ENCODE measurements at places on chromosomes 5 and 9.

GRCh38 chr5:125836256-125836655, 587.0 kb upstream of the GRAMD2B start:
- no peak for DNase-seq

DNA sequence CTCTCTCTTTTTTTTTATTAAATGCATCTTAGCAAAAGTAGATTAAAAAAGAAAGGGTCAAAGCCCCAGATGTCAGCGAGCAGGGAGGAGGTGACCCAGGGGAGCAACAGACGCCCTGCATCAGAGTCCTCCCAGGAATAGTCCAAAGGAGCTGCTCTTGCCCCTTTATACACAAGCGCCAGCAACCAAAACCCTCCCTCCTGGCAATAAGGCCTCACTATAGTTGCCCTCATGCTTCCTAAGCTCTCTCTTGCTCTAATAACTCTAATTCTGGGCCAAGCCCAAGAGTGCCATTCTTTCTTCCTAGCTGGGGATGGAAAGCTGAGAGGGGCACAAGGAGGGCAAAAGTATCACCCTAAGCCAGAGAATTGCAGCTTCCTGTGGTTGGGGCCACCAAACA, 26.3 kb downstream of the PCDHGC5 start:
- DNase-seq: no peak

- peak; percentile 44 for DNase-seq
These were observed 42.8 kb downstream of the CAMSAP1 start for GRCh38 chr9:135864447-135865049.

DNA sequence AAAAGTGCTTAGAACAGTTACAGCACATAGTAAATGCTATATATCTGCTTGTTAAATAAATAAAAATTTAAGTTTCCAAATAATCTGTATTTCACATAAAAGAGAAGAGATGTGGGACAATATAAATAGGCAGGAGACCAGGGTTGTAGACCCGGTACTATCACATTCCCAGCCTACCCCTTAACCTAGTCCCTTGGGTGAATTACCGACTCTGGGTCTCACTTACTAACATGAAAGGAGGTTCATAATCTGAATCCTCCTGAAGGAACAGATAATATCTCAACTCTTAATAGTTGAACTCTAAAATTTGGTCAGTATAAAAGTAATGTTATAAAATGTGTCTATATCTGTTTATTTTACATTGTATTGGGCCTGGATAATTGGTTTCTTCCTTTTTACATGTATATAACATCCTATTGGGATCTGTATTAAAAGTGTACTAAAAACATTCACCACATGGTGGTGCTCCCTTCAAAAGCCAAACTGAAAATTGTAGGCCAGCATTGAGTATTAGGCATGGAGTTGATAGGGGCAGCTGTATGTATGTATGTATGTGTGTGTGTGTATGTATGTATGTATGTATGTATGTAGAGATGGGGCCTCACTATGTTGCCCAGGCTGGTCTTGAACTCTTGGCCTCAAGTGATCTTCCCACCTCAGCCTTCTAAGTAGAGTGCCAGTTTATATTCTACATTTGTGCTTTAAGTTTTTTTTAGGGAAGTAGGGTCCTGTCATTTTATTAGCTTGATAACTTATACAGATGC, 64.2 kb upstream of the ABL1 start:
- peak; percentile 79 for DNase-seq

- peak; percentile 17 for DNase-seq
These were observed 1.3 kb downstream of the GPR150 start for GRCh38 chr5:95620870-95621838.

DNA sequence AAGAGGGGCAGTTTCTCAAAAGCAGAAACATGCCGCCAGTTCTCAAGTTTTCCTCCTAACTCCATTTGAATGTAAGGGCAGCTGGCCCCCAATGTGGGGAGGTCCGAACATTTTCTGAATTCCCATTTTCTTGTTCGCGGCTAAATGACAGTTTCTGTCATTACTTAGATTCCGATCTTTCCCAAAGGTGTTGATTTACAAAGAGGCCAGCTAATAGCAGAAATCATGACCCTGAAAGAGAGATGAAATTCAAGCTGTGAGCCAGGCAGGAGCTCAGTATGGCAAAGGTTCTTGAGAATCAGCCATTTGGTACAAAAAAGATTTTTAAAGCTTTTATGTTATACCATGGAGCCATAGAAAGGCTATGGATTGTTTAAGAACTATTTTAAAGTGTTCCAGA, 142.8 kb downstream of the NTRK2 start:
- DNase-seq: no peak

- DNase-seq: no peak
These were observed 11.3 kb downstream of the MSX2 start for GRCh38 chr5:174735498-174736330.

GRCh38 chr9:16138561-16139491, 586.0 kb downstream of the CCDC171 start:
- peak; percentile 85 for DNase-seq

DNA sequence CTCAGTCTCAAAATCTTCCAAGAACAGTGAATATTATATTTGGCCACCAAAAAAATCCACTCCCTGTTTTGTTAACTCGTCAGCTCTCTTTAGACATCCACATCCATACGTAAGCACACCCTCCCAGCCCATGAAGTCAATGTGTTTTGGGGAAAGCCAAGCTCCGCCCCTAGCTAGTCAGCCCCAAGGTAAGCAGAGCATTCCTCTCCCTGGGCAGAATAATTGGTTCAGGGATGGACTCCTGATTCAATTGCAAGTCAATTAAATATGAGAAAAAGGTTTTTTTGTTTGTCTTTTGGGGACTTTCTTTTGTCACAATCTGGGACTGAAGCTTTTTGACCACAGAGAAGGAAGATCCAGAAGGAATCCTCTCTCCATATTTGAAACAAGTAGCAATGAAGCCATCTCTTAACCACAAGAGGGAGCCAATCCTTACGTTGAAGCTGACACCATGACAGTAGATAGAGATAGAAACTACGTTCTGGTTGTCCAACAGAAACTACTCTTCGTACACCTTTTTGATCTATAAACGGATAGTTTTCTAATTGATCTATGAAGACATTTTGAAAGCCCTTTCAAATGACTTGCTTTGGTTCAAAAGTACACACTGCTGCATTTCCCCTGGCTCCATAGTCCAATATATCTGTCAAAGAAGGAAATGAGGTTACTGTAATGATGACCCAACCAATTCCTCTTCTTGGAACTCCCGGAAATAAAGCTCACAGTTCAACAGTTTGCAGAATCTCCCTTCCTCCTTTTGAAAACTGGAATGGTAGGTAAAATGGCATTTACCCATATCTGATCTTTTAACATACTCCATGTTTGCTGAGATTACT, 166.4 kb downstream of the TLE1 start:
- peak; percentile 54 for DNase-seq

DNA sequence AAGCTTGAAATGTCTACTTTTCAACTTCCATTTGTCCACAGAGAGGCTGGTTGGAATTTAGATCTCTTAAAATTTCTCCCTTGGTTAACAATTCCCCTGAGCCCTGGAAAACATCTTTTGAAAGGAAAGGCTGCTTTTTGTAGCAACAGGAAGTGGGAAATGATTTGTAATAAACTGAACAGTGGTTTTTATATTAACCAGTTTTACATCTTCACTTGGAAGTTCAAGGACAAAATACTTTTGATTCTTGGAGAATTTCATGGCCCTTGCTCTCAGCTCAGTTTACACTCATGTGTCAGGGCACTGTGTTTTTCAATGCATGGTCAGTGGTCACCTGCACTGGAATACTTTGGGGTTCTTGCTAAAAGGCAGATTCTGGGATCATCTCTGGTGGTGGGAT, 9.9 kb downstream of the MLANA start:
- DNase-seq: no peak

DNA sequence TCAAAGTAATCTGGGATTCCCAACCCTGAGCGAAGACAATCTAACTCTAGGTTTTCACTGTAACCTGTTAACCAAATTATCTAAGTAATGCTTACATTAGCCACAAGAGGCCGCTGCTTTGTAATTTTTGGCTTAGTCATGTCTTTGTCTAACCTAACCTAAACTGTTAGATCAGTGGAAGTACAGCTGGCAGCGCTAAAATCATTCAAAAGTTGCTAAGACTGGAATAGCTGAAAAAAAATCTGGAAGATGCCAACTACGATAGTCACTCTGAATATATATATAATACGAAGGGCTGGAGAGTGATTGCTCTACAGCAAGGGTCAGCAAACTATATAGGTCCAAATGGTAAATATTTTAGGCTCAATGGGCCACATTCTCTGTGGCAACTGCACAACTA, 60.2 kb downstream of the FBXO38 start:
- peak; percentile 64 for DNase-seq

DNA sequence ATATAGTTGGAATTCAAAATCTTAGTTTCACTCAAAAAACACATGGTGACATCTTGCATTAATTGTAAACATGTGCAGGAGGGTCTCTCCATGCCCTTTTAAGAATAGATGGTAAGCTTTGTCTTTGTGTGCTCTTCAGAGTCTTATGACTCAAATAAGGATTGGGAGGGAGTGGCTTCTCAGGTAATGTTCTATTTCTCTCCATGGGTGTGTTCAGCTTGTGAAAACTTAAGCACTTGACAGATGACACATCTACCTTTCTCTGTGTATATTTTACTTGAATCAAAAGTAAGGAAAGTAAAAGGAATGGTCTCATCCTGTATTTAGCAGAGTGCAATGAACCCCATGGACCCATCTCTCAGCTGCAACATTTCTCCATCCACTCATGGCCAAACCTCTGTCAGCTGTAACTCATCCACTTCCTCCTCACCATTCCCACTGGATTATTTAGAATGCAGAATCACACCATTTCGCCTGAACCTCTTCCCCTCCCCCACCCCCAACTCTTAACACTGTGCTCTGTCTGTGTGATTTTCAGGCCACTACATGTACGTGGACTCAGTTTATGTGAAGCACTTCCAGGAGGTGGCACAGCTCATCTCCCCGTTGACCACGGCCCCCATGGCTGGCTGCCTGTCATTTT, 82.1 kb downstream of the MAMDC2 start:
- no peak for DNase-seq

- DNase-seq: no peak
These were observed at the start of gene GABRA6 for GRCh38 chr5:161685461-161685860. Gene GABRA6, plus strand, starts transcription at chr5:161685721. Its CDS starts 269 bp downstream, at chr5:161685990.

GRCh38 chr9:76403352-76403751, 9.1 kb upstream of the RFK start:
- peak; percentile 83 for DNase-seq

DNA sequence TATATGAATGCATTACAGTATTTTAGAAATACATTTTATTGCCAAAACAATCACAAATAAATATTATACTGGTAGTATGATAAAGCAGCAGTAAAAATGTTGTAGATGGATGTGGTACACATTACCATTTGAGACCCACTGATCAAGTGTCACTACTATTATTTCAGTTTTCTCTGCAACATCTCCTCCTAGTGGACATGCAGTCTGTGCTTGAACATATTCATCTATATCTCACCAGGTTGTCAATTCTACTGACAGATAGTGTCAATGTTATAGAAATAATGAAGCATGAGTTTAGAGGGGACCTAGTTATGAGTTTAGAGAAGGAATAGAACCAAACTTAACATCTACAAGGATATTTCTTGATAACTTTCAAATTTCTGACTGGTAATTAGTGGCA, 39.2 kb upstream of the ELOVL7 start:
- DNase-seq: no peak

DNA sequence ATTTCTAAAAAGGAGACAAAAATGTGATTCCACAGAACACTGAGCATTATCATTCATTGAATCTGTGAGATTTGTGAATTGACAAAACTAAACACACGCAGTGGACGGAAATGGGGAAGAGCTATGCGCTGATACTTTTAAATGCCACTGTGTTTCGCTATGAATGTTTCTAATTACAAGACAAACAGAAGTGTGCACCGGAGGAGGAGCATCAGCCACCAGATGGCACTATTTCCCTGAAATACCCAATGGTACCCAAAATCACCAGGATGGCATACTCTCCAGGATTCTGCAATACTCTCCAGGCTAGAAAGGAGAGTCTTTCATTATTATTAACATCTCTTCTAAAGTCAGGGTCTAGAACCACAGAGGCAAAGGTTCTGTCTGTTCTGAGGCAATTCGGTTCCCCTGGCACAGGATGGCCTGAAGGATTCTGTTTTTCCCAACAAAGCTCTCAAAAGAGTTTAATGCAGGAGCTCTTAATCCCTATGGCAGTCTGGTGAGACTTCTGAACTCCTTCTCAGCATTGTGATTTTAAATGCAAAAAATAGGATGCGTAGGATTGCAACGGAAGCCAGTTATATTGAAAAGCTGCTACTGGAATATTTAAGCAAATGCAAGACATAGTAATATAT, 13.8 kb upstream of the PUM3 start:
- peak; percentile 70 for DNase-seq

- no peak for DNase-seq
These were observed 49.4 kb downstream of the SMC2 start for GRCh38 chr9:104143550-104143910.

GRCh38 chr9:118670011-118670953, 699.0 kb downstream of the BRINP1 start:
- DNase-seq: no peak

DNA sequence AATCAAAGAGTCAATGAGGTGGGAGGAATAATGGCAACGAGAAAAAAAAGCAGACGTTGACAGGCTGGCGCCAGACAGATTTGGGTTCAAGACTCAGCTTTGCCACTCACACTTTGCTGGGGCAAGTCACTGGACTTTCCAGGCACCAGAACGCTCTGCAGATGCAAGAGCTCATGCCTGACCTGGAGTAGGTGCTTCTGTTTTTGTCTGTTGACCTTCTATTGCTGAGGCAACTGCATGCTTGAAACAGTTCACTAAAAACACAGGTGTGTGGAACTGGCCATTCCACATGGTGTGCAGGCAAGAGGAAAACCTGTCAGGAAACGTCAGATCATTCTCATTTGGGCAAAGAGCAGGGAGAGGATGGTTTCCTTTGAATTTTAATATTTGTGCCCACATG, 161.2 kb upstream of the SMIM23 start:
- no peak for DNase-seq

GRCh38 chr5:79509244-79509885, 4.6 kb downstream of the HOMER1 start:
- DNase-seq: peak; percentile 13

GRCh38 chr5:102380174-102380573, 84.1 kb upstream of the SLCO4C1 start:
- DNase-seq: no peak

DNA sequence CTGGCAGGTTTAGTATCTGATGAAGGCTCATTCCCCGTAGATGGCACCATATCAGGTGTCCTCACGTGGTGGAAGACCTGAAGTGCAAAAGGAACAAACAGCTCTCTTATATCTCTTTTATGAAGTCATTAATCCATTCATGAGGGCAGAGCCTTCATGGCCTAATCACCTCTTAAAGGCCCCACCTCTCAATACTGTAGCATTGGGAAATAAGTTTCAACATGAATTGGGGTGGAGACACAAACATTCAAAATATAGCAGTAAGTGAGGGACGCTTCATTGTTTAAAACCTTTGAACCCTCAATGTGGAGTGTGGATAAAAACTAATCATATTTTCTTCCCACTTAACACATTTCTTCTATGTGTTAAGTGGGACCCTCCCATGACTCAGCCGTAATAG, 489.4 kb upstream of the WWC1 start:
- DNase-seq: no peak

Data from fibroblast of skin of right quadriceps (primary cell).